ENCODE measurements at places on chromosomes 1 and 21. TPM values are rescaled to one million over a fixed set of nuclear protein-coding genes. Genes with fewer than 3 reads are reported as not detected.

KIF17 gene
- 1.0 TPM for total RNA-seq

TRIM58 gene
- not detected for total RNA-seq

- no peak for DNase-seq
Observed at GRCh38 chr1:210687582-210688279, 359.0 kb downstream of the HHAT start.

DNA sequence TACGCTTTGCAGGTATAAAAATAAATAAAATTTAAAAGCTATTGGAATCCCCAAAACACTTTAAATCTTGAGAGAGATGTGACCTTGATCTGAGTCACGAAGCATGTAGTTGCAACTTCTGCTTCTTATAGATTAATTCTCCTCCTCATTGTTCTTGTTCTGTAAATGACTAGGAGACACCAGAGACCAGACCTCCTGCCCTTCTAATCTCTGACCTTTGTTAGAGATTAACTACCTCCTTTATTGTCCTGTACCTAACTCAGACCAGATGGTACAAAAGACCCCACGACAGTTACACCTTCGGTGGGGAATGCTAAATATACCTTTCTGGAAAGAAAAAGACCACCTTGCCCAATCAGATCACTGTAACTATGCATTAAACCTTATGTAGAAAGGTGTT lies 76.9 kb upstream of the NEK2 start:
- no peak for DNase-seq

DNA sequence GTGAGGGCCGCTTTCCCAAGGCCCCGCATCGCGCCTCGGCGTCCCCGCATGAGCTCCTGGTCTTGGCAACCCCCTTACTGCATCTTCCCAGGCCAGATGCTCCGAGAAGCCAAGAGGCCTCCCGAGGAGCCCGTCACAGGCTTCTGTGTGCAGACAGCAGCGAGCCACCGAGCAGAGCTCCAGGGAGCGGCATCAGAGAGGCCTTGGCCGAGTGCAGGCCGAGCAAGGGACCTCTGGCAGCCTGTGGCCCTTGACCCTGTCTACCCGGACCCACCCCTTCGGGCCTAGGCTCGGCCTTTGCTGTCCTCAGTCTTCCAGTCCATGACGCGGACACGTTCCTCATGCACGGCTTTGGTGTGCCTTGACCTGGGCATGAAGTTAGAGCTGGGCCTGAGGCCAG lies 63.5 kb downstream of the MORN1 start:
- no peak for DNase-seq

SLAMF8 gene
- total RNA-seq: not detected

FMN2 gene
- not detected for total RNA-seq

LCE1E gene
- total RNA-seq: not detected

DNA sequence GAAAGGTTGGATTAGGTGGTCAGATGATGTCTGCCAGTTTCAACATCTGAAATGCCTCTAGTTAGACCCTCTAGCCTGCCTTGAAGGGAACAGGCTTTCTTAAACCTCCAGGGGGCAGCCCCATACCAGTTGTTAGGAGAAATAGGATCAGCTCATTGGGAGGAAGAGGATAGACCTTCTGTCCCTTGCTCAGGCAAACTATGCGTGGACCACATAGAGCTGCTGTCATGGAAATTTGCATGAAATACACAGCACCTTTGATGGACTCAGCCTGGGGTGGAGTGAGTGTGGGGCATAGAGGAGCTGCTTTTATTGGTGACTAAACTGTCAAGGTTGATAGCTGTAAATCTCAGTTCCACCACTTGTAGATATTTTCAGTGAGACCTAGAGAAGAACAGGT lies 38.4 kb upstream of the SPAG17 start:
- peak; percentile 28 for DNase-seq

DNA sequence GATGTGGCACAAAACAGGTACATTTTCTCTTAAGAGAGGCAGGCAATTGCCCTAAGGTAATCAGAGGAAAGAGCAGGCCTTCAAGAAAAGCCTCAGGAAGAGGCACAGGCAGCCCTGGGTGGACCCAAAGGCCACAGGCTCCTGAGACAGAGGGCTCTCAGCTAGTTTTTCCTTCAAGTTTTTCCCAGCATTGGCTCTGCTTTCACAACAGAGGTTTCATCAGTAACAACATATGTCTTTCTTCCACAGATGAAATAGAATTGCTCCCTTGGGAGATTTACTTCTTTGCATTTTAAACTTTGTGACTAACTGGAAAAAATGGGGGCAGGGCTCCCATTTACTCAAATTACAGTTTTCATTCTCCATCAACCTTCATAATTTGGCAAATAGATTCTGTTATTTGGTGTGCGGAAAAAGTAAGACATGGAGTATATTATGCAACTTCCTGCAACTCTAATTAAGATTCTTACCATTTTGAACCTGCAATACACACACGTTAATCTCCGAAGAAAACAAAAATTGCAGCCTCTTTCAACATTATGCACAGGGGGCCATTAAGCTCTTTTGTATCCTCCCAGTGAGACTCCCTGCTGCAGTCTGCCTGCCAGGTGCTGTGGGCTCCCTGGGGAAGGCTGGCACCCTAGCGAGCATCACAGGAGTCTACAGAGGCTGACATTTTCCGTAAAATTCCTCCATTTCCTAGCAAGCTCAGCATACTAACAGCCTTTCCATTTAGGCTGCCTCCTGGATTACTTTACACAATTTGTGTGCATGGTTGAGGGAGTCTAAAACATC lies 282.3 kb downstream of the USH2A start:
- DNase-seq: no peak

NTMT2 gene
- not detected for total RNA-seq

DNA sequence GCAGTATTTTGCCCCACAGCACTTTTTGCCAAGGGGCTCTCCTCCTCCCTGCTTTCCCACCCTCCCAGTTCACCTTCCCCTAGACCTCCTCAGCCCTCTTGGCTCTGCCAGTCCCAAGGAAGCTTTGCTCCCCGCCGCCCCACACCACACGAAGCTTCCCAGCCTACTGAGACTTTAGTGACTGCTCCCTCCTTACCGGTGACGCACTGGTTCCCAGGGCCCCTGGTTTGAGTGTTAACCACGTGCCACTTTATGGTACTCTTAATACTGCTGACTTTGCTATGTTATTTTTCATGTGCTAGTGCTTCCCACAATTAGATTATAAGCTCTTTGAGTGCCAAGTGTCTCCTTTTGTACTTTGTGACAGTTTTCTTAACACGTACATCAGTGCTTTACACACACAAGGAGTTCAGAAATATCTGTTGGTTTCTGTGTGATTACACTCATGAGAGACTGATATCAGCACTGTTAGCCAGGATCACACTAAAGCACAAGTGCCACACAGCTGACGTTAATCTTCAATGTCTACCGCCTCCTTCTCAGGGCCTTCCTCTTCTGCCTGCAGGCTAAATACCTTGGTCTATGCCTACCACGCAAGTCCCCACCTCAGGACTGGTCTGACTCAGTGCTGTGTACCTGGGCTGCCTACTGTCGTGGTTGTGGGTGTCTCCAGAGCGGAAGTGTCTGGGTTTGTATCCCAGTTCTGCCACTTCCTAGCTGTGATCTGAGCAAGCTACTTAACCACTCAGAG lies 61.0 kb downstream of the DNTTIP2 start:
- peak; percentile 65 for DNase-seq

- DNase-seq: no peak
Observed at GRCh38 chr21:27584256-27584655, 617.4 kb upstream of the ADAMTS5 start.

SLC30A2 gene
- total RNA-seq: not detected

GRCh38 chr1:2801046-2801445 lies 447 bp downstream of the TTC34 start:
- DNase-seq: no peak

DNA sequence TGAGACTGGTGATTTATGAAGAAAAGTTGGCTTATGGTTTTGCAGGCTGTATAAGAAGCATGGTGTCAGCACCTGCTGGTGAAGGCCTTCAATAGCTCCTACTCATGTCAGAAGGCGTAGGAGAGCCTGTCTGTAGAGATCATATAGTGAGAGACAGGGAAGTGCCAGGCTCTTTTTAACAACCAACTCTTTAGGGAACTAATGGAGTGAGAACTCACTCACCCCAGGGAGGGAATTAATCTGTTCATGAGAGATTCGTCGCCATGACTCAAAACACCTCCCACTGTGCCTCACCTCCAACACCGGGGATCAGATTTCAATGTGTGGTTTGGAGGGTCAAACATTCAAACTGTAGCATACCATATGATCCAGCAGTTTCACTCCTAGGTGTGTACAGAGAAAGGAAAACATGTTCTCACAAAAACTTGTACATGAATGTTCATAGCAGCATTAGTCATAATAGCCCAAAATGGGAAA lies 72.6 kb downstream of the TTC3 start:
- DNase-seq: peak; percentile 97

DNA sequence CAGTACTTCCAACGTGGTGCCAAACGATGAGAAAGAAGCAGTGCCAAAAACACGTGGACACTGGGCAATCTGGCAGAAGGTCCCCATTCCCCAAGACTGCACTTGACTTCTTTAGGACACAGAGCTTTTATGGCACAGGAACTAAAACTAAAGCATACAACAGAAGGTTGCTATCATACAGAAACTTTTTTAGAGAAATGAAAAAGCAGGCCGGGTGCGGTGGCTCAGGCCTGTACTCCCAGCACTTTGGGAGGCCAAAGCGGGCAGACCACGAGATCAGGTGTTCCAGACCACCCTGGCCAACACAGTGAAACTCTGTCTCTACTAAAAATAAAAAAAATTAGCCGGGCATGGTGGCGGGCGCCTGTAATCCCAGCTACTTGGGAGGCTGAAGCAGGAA lies 43.0 kb downstream of the GNB1 start:
- DNase-seq: no peak

DNA sequence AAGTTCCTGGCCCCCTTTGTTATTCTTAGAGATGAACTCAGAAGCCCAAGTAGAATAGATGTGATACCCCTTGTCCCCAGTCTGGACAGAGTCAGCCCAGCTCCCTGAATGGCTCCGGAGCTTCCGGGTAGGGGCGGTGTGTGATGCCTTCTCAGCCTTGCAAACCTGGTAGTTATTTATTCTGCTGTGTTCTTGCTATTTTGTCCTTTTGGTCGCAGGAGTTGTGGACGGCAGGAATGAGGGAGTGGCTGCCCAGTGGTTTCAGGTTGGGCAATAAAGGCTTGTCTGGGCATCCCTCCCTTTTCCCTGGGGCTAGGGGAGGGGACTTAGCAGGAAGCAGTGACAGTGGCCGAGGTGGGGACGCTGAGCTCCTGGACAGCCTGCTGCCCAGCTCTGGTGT lies 2.8 kb downstream of the PTPRU start:
- peak; percentile 85 for DNase-seq

GRCh38 chr1:30763651-30764248 lies 6.2 kb upstream of the LAPTM5 start:
- no peak for DNase-seq

DNA sequence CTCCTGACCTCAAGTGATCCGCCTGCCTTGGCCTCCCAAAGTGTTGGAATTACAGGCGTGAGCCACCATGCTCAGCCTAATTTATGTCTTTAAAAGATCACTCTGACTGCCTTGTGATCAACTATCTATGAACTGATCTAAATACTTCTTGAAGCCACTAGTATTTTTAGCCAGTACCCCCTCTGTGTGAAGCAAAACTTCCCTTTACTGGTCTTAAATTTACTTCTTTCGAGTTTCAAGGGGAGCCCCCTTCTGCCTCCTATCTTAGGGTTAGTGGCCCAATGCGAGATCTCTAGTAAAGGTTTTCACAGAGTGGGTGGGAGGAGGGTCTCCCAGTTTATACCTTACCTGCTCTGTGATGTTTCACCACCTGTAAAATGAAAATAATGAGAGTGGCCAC lies 66.1 kb upstream of the RPL11 start:
- no peak for DNase-seq

OR2T4 gene
- not detected for total RNA-seq

DNA sequence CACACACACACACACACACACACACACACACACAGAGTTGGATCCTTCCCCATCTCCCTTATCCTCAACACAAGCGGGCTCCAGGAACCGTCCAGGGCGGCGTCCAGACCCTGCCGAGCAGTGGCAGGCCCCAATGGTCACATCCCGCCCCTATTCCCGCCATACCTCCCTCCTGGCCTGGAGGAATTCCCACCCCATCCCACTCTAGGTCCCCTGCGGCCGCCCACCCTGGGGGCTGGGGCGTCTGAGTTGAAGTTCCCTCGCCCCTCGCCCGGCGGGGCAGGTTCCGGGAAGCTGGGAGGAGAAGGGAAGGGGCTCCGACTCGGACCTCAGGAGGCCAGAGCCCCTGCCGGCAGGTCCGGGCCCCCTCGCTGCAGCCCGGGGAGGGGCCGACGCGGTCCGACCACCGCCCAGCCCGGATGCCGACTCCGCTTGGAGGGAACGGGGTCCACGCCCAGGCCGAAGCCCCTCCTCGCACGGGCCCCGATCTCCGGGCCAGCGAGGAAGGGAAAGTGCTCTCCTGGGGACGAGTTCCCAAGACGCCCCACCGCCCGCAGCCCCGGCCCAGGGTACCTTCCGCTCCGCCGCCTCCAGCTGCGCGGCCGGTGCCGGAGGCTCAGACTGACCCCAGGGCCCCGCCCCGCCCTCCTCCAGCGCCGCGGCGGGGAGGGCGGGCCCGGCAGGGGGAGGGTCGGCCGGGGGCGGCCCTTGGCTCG lies at the start of gene RHOC:
TSS of gene RHOC (minus strand) at position 623 of the 716 bp plus-strand sequence. CDS start 3,328 bp downstream, outside the sequence.
- DNase-seq: no peak

DNA sequence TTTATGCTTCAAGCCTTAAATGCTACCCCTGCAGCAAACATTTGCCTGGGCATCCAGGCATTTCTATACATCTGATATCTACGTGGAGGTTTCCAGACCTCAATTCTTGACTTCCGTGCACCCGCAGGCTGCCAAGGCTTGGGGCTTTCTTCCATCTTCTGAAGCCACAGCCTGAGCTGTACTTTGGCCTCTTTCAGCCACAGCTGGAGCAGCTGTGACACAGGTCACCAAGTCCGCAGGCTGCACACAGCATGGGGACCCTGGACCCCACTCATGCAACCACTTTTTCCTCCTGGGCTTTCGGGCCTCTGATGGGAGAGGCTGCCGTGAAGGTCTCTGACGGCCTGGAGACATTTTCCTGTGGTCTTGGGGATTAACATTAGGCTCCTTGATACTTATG lies 5.4 kb upstream of the HAO2 start:
- DNase-seq: no peak

Data from bronchial epithelial cell (primary cell).